ENCODE measurements at places on chromosomes 11 and 22.

DNA sequence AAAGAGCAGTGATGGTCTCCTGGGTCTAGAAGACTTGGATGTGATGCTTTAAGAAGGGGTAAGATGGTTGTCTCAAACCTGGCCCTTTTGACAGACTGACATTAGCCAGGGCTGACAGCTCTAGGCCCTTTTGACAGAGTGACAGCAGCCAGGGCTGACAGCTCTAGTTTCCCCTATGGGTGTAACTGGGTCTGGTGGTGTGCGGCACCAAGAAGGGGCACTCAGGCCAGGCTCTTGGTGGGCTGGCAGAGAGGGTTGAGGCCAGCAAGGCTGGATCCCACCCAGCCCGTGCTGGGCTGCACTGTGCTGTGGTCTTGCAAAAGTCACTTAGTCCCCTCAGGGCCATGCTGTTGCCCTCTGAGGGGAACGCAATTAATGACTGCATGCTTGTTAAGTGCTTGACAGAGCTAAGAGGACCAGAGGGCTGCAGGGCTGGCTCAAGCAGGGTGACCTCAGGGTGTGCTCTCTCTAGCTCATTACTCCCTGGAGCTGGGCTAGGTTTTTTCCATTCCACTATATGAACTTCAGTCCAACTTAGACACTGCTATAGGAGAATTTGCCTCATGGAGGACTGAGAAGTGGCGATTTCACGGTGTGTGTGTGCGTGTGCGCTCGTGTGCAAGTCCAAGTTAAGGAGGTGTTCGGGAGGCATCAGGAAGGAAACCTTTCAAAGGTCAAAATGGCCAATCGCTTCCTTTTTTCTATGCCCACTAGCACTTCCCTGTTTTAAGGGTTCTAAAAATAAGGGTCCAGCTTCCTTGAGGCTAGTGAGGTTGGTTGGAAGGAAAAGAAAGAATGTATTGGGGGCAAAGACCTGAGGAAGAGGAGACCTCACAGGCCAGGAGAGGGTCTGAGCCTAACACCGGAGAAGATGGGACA, 4.4 kb downstream of the UBASH3B start:
- no peak for DNase-seq

GRCh38 chr11:82557274-82557673, 176.4 kb downstream of the FAM181B start:
- no peak for DNase-seq

GRCh38 chr11:27571154-27571810, 64.7 kb upstream of the LIN7C start:
- DNase-seq, result no peak

GRCh38 chr11:98940913-98941312, 79.8 kb upstream of the CNTN5 start:
- DNase-seq, result no peak

GRCh38 chr22:43126501-43127165, 16.1 kb downstream of the BIK start:
- DNase-seq, result no peak

Measured in naive thymus-derived CD4-positive, alpha-beta T cell (primary cell).